ENCODE measurements at places on chromosomes 13 and 19.

GRCh38 chr19:3506384-3507340 is 551 bp downstream of the FZR1 start:
- no peak for DNase-seq

- no peak for DNase-seq
Measured at GRCh38 chr13:29999492-30000369, 149.3 kb upstream of the UBL3 start.

DNA sequence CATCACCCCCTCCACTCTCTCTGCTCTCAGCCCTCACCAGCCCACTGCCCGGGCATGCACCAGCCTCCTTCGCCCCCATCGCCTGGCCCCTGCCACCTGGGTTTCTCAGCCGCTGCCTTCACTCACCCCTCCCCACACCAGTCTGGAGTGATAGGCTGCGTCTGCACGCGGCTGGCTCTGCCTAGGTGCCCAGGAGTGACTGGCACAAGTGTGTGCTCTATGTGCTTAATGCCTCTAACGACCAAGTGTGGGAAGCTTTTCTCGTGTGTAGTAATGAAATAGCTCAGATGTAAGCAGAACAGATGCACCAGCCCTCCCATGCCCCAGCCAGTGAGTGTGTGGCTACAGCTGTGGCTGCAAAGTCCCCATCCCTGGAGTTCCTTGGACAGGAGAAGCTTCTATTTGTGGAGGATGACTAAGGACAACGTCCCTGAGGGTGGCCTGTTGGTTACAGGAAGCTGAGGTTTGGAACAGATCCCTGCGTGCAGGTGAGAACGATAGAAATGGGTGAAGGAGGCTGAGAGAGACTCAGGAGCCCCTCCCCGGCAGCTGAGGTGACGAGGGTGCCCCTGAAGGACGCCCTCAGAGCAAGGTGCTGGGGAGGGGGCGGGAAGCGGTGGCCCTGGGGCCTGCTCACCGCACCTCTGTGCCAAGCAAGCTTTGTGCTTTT is 35.6 kb downstream of the ATP11A start:
- no peak for DNase-seq

- no peak for DNase-seq
Measured at GRCh38 chr13:40776232-40776631, 5.2 kb upstream of the MRPS31 start.

DNA sequence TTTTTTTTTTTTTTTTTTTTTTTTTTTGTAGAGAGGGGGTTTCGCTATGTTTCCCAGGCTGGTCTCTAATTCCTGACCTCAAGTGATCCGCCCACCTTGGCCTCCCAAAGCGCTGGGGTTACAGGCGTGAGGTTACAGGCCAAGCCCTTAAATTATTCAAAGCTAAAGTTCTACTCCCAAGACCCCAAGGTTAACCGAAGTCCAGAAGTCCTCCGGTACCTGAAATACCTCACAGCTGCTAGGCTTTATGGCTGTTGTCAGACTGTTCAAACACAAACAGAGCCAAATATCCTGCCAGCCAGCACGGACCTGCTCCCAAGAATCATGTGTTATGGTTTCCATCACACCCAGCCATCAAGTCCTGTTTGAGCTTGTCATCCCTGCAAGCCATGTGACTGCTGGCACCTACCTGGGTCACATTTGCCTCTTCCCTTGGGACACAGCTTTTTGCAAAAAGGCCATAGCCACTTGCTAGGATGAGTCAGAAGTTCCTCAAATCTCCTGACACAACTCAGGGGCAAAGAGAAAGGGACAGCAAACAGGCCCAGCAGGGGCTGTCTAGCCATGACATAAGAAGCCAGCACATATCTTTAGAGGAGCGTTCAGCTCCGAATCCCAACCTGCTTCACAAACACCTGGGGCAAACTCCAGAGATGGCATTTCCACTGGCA is 129.9 kb downstream of the FOXO1 start:
- no peak for DNase-seq

GRCh38 chr19:41776700-41777099 is 19.7 kb upstream of the CEACAM3 start:
- no peak for DNase-seq

DNA sequence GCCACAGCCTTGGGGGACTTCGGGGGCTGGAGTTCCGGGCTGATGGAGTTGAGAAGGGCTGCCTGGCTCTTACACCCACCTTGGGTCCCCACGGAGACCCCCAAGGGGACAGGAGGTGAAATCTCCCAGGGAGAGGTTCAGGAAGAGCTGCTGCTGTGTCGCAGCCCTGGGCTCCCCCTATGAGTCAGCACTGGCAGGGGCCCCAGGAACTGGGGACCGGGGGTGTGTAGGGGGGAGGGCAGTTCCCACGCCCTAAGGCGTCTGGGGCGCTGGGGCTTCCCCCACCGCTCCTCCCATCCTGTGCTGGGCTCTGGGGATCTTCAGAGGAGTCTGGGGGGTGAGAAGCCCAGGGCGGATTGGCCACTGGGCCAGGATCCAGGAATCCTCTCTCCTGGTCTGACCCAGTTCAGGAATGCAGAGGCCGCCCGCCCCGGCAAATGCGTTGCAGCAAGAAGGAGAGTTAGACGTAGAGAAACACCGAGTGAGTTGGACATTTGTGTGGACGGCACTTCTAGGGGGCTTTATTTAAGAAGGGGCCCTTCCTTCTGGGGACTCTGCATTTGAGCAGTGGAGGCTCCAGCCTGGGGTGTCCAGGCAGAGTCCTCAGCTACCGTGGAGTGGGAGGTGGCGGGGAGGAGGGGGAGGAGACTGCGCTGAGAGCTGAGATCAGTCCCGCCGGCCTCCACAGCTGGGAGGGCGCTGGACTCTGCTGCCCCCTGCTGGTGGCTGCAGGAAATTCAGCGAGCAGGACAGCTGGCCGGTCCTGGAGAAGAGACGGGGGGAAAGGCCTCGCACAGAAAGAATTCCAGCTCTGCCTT is 15.0 kb upstream of the NANOS3 start:
- peak; percentile 83 for DNase-seq

GRCh38 chr19:31979949-31980670 is 365.3 kb upstream of the ZNF507 start:
- DNase-seq, result no peak

DNA sequence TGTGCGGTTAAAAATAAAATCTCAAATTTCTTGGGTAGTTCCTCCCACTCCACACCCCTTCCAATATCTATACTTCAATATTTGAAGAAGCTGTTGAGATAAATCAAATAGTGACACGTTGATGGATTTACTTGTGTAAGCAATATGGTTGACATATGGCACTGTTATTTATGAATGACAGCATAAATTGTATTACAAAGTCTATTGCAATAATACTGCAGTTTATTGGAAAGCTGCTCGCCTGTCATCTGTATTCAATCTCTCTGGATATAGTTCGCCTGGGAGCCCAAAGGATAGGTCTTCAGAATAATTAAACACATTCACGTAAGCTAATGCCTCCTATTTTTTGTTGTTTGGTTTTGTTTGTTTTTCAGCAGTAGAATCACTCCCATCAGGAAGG is 5.0 kb upstream of the ZIC5 start:
- DNase-seq, result no peak

- DNase-seq, result no peak
Measured at GRCh38 chr13:47832458-47832972, 168.6 kb downstream of the SUCLA2 start.

DNA sequence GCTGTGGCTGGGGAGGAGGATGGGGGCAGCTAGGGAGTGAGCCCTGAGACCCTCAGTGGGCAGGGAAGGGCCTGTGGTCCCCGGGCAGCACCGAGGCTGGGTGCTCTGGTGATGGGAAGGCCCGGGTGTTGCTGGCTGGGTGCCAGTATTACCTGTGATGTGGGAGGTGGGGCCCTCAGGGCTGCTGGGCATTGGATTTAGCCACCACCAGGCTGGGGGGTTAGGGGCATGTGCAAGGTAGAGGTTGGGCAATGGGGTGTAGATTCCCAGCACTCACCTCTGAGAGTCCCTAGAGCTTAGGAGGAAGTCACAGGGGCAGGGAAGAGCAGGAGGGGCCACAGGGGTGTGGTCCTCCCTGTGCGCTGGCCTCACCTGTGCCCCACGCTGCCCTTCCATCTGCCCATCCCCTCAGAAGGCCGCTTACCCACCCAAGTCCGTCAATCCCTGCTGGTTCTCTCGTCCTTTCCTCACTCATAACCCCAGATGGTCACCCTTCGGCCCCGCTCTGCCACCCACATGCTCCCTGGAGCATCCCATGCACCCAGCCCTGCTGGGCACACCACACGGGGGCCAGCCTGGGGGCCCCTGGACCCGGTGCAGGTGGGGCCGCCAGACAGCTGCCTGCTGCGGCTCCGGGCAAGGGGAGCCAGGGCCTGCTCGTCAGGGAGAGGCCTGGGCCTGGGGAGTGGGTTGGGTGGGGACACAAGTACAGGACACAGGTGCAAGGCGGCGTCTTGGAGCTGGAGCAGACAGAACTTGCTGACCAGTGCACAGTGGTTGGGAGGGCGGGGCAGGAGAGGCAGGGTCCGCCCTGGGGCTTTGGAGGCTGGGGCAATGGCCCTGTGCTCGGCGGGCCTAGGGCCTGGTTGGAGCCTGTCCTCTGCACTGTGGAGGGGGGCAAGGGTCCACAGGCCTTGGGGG is 12.5 kb downstream of the EPN1 start:
- DNase-seq, result no peak

GRCh38 chr19:55443045-55443823 is at the start of gene SHISA7:
Gene SHISA7, minus strand, starts transcription at chr19:55443300. Its CDS starts 437 bp downstream, at chr19:55442863.
- no peak for DNase-seq

DNA sequence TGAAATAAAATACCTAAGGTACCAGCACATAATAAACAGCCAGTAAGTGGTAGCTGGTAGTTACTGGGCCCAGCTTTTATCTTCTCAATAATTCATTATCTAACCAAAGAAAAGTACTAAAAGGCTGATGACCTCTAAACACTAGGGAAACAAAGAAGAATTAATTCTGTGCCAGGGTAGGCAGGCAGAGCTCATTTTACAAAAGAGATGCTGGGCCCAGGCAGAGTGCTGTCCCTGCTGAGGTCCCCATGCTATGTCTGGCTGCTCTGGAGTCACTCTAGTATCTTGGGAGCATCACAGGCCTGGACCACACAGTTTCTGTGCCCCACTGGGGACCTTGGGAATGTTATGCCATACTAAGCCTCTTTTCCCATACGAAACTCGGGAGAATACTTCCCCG is 18.2 kb downstream of the ZNF507 start:
- no peak for DNase-seq

GRCh38 chr19:8456064-8456463 is 11.3 kb downstream of the HNRNPM start:
- DNase-seq, result no peak

DNA sequence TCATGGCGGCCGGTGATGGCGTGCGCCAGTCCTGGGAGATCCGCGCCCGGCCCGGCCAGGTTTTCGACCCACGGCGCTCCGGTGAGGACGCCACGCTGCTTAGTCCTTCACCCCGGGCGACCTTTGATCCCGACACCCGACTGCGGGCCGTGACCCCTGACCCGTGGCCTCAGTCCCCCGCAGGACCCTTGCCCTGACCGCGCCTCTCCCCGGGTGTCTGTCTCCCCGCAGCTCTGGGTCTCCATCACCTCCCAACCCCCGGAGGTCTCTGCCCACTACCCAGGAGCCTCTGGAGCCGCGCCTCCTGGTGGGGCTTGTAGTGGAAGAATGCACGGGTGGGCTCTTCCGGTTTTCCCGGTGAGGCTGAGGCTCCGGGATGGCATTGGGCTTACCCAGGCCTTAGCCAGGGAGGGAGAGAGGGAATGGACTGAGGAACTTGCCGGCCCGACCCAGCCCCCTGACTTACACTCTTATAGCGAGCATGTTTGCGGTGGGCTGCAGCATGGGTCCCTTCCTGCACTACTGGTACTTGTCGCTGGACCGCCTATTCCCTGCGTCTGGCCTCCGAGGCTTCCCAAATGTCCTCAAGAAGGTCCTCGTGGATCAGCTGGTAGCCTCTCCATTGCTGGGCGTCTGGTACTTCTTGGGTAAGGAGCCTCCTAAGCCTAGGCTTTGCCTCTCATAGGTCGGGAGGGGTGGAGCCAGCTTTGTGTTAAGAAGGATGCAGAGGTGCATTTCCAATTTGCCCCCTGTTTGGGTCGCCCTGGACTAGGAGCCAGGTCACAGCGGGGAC is 566 bp downstream of the MPV17L2 start:
- DNase-seq, result no peak

- DNase-seq, result peak; percentile 29
Measured at GRCh38 chr13:114339857-114340534, 25.7 kb downstream of the CHAMP1 start.

DNA sequence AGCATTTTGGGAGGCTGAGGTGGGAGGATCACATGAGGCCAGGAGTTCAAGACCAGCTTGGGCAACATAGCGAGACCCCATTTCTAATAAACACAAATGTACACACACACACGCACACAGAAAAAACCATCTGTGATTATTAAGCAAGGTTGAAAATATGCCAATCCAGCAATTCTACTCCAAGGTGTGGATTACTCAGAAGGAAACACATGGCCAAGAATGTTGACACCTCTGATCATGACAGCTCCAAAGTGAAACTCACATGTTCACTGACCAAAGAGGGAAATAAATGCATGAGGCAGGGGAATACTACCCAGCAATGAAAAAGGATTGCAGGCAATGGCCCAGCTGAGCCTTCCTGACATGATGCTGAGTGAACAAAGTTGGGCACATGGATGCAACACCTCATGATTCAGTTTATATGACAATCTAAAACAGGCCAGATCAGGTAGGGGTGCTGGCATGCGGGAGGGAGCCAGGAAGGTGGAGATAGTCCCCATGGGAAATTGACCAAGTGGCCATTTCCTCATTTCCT is 4.4 kb downstream of the DOCK6 start:
- DNase-seq, result no peak

GRCh38 chr19:18483119-18483890 is 38.6 kb downstream of the ELL start:
- DNase-seq, result no peak

DNA sequence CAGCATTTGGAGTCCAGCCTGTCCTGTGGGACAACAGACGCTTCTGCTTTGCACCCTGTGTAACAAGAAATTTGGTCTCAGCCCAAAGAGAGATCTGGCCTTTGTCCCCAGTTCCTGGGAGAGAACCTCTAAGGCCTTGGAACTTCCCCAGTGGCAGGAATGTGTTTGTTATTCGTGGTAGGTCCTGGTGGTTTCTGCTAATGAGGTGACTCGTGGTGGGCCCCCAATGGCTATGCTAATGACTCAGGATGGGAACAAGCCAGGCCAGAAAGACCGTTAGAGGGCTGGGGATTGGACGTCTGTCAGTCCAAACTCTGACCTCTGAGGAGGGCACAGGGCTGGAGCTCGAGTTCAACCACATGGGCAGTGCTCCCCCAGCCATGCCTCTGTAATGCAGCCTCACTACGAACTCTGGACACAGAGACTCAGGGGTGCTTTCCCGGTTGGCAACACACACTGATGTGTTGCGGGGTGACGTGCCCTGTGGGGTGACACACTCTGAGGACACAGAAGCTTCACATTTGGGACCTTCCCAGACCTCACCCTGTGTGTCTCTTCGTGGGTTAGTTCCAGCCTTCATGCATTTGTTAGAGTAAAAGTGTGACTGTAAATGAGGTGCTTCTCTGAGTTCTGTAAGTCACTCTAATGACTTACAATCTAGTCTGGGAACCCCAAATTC is 38.9 kb downstream of the TEX29 start:
- DNase-seq, result no peak

DNA sequence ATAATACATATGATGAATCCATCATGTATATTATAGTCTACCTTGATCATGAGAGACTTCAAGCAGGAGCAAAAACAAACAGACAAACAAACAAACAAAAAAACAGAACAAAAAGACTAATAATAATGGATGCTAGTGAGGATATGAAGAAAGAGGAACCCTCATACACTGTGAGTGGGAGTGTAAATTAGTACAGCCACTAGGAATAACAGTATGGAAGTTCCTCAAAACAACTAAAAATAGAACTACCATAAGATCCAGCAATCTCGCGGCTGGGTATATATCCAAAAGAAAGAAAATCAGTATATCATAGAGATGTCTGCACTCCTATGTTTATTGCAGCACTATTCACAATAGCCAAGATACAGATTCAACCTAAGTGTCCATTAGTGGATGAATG is 7.0 kb upstream of the DLEU7 start:
- DNase-seq, result no peak
